ENCODE measurements at places on chromosomes 6 and 20.

GRCh38 chr20:11852811-11853210 lies 64.9 kb upstream of the BTBD3 start:
- no peak for DNase-seq

DNA sequence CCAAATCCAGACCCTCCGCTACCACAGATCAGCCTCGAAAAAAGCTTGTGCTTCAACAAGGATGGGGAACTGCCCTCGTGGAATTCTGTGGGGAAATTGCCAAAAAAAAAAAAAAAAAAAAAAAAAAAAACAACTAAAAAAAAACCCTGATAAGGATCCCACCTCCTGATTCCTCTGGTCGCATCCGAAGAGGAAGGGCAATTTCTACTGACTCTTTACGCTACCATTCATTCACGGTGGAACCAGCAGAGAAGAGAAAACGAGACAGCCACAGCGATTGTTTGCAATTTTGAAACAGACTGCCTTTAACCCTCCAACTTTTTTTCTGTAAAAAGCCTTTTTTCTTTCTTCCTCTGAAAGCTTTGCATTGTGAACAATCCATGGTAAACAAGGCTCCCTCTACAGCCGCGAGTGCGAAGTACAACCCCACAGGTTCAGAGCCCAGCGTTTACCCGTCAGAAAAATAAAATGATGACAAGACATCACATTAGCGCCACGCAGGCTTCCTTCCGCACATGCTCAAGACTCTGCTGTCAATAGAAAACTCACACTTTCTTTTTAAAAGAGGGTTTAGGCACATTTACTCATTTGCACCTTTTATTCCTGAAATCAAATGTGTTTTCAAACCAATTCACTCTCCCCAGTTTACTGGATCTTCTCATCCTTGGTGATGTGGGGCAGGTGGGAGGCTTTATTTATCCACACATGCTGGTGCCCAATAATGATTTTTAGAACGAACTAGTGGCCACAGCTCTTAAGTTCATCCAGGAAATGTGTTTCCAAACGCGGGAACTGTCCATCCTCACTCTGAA lies 100.0 kb downstream of the NOL4L start:
- peak; percentile 95 for DNase-seq

DNA sequence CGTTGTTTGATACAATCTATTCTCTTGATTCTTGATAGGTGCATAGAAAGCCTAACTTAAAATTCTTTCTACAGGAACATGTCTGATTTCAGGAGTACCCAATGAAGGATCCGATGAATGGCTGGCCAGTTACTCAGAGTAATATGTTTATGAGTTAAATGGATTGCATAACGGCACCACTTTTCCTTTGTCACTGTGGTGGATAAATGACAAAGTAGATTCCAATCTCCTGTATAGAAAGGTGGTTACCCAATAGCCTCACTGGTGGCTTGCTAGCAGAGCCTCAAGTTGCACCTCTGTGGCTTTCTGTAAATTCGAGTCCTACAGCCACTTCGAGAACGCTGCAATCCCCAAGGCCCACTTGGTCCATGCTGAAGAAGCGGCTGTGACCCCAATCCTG lies 28.4 kb downstream of the LHFPL5 start:
- DNase-seq: no peak

GRCh38 chr6:28407401-28407800 lies 7.9 kb upstream of the ZSCAN12 start:
- no peak for DNase-seq

DNA sequence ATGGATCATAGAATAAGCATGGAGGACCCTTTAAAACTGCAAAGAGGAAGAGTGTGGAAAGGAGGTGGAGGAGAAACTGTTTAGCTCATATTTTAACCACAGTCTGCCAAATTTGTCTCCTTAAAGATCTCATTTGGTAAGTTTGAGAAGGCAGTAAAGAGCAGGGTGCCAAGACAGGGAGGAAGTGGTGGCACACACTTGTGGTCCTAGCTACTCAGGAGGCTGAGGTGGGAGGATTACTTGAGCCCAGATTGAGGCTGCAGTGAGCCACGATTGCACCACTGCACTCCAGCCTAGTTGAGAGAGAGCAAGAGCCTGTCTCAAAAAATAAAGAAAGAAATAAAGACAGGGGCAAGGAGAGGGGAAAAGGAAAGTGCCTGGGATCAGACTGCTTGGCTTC lies 16.8 kb upstream of the DCBLD1 start:
- DNase-seq: peak; percentile 47

GRCh38 chr6:139017227-139017626 lies 11.3 kb upstream of the ABRACL start:
- no peak for DNase-seq

DNA sequence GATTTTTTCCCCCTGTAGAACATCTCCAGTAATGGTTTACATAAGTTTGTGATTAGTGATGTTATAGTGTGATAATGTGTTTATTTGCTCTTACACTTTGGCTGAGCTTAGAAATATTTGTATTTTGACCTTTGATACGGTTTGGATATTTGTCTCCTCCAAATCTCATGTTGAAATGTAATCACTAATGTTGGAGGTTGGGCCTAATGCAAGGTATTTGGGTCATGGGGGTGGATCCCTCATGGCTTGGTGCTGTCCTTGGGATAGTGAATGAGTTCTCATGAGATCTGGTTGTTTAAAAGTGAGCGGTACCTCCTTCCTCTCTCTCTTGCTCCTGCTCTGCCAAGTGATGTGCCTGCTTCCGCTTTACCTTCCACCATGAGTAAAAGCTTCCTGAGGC lies 147.2 kb downstream of the CCDC170 start:
- no peak for DNase-seq

GRCh38 chr20:36543184-36544133 lies 2.1 kb downstream of the MYL9 start:
- DNase-seq: no peak

- no peak for DNase-seq
Observed at GRCh38 chr20:58511364-58511763, 3.8 kb downstream of the APCDD1L start.

GRCh38 chr6:138405816-138406413 lies 1.9 kb downstream of the HEBP2 start:
- DNase-seq: no peak

GRCh38 chr20:2637246-2637645 lies 15.2 kb upstream of the NOP56 start:
- no peak for DNase-seq

DNA sequence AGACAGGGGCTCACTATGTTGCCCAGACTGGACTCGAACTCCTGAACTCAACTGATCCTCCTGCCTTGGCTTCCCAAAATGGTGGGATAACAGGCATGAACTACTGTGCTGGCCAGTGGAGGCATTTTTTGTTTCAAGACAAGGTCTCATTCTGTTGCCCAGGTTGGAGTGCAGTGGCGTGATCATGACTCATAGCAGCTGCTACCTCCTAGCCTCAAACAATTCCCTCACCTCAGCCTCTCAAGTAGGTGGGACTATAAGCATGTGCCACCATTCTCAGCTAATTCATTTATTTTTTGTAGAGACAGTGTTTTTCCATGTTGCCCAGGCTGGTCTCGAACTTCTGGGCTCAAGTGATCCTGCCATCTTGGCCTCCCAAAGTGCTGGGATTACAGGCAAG lies 17.2 kb downstream of the ENPP3 start:
- DNase-seq: no peak
